ENCODE measurements at places on chromosomes 1 and 21. TPM values are rescaled to one million over a fixed set of nuclear protein-coding genes. Genes with fewer than 3 reads are reported as not detected.
A peak's percentile ranks its signal among the peaks of the same experiment; 100 is the strongest.

- DNase-seq: no peak
These were observed 29.4 kb downstream of the VAV3 start for GRCh38 chr1:107935396-107936064.

GRCh38 chr1:61395146-61395800 is 312.9 kb downstream of the NFIA start:
- DNase-seq: no peak

GRCh38 chr1:65812065-65812464 is 19.4 kb downstream of the PDE4B start:
- DNase-seq: peak; percentile 63

DNA sequence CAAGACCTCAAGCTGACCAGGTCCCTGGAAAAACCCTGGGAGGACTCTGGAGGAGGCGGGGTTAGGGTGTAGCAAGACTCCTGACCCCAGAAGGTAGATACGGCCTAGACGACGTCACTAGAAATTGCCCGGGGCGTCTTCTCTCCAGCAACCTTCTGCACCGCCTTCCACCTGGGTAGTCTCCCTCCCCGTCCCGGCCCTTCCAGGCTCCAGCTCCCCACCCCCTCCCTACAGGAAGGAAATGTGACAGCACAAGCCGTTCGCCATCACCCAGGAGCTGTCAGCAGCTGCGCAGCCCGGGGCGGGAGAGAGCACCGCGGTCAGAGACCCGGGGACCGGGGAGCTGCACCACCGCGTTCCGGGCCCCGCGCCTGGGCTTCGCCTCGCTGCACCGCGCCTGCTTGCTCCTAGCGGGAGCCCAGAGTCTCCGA is 20.0 kb downstream of the SERTAD4 start:
- DNase-seq: no peak

DNA sequence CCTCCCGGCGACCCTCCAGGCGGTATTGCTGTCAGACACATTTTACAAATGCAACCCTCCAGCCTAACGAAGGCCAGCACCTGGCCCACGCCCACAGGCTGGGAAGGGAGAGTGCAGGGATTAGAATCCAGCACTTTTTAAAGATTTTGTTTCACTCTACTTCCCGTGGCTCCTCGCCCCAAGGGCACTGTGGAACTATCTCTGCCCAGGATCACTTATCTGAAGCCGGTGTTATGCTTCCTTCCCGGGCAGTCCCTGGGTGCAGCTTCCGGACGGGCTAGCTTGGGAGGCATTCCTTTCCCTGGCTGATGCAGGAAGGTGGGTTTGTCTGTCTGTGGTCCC is 35.8 kb downstream of the CCN1 start:
- DNase-seq: no peak

- DNase-seq: peak; percentile 79
These were observed 92.3 kb upstream of the NFIA start for GRCh38 chr1:60989749-60990713.

DNA sequence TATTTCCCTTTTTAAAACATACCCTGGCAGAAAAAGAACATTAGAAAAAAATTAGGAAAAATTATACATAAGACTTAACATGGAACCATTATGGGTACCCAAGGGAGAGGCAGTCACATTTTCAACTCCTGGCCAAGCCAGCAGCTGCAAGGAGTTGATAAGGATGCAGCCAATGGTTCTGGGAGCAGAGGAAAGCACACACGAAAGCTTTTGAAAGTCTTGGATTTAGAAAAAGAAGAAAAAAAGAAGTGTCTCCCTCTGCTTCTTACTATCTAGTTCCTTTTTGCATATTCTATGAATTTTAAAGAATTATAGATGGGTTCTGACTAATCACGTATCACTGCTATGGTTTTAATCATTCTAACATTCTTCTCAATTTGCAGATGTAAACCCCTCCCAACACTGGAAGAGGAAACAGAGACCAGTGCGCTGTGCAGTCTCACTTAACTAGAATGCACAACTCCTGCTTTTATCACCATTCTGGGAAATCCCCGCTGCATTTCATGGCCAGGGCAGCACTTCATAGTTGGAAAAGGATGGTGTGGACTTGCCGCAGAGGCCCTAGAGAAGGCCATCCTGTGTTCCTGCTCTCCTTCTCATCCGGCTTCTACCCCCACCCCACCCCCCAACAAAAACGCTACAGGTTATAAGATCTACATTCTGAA is 2.7 kb upstream of the CD58 start:
- no peak for DNase-seq

DNA sequence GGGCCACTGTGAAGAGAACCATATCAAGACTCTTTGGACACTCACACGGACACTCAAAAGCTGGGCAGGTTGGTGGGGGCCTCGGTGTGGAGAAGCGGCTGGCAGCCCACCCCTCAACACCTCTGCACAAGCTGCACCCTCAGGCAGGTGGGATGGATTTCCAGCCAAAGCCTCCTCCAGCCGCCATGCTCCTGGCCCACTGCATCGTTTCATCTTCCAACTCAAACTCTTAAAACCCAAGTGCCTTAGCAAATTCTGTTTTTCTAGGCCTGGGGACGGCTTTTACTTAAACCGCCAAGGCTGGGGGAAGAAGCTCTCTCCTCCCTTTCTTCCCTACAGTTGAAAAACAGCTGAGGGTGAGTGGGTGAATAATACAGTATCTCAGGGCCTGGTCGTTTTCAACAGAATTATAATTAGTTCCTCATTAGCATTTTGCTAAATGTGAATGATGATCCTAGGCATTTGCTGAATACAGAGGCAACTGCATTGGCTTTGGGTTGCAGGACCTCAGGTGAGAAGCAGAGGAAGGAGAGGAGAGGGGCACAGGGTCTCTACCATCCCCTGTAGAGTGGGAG is 36.3 kb upstream of the TDRD10 start:
- no peak for DNase-seq

DNAJC28 gene
- total RNA-seq: 0.89 TPM

TMEM269 gene
- under 0.01 TPM for total RNA-seq
